ENCODE measurements at places on chromosomes 5 and 9.

DNA sequence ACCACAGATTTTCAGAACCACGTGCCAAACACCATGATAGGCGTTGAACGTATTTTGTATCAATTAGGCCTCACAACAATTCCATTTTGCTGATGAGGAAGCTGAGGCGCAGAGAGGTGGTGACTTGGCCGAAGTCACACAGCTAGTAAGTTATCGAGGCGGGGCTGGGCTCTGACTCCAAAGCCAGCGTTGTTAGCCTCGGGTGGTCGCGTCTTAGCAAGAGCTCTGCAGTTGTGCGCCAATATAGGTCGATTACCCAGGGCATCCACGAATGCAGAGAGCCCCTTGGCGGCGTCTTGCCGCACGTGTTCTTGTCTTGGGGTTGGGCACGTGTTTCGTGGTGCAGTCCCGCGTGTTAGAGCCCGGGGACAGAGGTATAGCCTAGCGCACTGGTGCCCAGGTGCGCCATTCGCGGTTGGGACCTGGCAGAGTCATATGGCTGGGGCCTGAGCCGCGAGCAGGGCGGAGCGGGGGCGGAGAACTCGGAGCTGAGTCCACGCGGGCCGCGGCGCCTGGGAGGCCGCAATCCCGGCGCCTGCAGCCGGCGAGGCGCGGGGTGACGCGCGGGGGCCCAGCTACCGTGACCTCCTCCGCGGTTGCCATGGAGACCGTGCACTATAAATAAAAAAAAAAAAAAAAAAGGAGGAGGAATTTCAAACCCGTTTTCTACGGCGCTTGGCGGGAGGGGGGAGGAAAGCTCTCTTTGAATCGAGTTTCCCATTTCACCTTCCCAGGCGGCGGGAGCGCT, 62.3 kb downstream of the CXXC5 start:
- peak; percentile 86 for DNase-seq

GRCh38 chr9:130265431-130266235, at the start of gene HMCN2:
Gene HMCN2, plus strand, starts transcription at chr9:130265760. Its CDS starts 119 bp downstream, at chr9:130265879.
- DNase-seq = no peak

- DNase-seq = no peak
Observed at GRCh38 chr9:92589923-92590322, 54.1 kb upstream of the ECM2 start.

DNA sequence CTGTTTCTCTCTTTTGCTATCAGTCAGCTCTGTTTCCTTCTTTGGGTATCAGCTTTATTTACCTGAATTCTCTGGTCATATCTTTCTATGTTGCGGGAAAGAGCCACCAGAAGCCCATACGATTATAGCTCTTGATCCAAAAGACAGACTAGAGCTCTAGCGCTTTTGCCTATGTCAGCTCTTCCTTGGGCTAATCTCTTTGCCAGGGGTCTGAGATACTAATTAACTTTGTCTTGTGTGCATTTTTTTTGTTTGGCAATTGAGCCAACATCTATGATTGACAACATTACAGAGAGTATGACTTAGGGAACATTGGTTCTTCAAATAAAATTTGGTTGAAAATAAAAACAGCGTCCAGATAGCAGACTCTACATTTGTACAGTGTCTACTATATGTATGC, 603.0 kb downstream of the KCTD16 start:
- DNase-seq = no peak

DNA sequence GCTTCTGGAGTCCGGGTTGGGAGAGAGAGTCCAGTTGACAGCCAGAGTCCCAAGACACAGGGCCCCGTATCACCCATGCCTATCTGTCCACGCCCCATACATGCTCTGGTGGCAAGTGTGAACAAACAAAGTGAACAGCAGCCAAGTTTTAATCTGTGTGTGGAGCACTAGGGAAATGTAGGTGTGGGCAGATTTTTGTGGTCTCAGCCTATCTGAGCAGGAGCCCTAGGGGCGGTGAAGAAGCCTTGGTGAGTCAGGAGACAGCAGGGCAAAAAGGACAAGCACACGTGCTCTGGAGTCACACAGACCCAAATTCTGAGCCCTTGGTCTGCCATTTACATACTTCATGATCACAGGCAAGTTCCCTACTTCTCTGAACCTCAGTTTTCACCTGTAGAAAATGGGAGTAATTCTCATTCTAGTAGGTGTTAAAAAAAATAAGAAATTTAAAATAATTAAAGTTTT, 23.2 kb downstream of the EGR1 start:
- no peak for DNase-seq

DNA sequence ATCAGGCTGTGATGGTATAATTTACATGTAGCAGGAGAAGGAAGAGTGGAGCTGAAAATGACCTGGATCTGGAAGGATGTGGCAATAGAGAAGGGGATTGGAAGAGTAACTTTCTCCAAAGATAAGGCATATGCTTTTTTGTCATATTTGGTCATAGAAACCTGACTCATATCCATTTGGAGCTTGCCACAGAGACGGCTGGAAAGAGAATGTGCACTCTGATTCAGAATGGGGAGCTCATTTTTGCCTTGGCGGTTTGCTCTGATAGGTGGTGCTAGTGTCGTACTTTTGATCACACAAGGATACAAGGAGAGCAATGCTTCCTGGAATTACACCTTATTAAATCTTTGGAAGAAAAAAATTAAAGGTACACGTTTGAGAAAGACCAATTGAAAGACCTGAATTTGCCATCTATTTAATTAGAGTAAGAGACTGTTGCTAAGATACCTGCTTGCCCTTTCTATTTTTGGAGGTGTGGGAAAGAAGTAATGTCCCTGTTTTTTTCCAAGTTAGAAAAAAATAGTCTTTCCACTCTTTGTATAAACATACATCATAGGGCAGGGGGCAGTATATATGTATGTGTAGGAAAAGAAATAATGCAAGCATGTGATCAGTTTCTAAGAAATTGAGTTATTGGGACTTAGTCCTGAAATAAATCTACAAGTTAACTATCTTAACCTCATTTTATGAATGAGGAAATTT, 5.4 kb downstream of the LSM11 start:
- no peak for DNase-seq

DNA sequence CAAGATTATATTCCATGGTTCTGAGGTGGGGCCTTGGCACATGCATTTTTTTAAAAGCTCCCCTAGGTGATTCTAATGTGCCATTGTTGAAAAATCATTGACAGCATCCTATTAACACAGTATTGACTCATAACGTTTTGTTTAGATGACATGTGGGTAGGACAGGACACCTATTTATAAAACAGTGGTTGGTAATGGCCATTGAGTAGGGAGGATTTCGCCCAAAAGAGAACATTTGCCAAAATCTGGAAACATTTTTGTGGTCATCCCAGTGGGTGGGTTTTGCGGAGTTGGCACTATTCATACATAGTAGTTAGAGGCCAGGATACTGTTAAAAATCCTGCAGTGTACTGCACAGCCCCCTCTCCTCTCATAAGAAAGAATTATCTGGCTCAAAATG, 6.4 kb upstream of the CHD1 start:
- DNase-seq = no peak

DNA sequence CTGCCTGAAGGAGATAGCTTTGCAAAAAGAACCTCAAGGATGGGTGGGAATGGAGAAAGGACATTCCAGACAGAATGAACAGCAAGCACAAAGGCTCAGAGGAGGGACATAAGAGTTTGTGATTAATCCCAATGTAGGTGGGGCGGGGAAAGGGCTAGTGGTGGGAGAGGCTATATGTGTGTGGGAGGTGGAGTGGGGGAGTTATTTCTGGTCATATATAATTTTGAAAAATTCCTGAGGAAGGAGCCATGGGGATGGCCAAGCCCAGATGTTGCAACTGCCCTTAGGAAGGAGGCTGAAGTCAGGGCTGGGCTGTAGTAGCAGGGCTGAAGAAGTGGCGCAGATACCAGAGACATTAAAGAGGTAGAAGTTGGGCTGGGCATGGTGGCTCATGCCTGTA, 13.4 kb upstream of the CCL27 start:
- no peak for DNase-seq

DNA sequence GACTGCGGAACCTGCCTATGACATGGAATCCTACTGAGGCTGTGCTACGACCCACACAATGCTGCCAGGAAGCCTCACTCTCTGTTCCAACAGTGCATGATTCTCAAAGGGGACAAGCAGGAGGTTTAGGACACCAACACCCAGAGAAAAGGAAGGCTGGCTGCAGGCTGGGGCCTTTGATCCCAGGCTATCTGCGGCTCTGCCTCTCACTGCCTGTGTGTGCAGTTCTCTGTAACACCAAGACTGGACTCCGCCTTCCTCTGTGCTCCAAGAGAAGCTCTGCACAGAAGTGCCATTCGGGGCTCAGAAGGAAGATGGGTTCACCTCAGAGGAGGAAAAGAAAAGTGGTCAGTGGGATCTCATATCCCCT, 20.5 kb downstream of the ANKH start:
- DNase-seq = no peak

DNA sequence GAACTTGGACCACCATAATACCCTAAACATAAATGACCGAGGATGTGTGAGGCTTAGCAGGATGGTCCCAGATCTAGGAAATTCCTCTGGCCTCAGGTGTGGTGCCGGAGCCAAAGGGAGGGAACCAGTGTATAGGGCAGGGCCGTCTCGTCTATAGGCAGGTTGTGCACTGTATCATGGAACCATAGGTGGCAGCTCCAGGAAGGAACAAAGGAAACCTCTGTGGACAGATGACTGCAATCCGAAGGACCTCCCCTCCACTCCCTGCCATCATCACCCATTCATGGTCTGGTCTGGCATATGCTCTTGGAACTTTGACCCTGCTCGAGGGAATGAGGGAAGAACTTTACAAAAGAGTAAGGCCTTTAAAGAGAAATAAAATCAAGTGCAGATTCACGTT, 2.9 kb upstream of the MACIR start:
- no peak for DNase-seq

GRCh38 chr5:121108725-121109124, 644.6 kb downstream of the PRR16 start:
- no peak for DNase-seq

GRCh38 chr5:37165761-37166160, 83.4 kb downstream of the CPLANE1 start:
- DNase-seq = no peak

- no peak for DNase-seq
Observed at GRCh38 chr5:60563696-60564324, 136.2 kb downstream of the DEPDC1B start.

GRCh38 chr5:148805326-148806290, 20.8 kb upstream of the ADRB2 start:
- no peak for DNase-seq

GRCh38 chr5:95448789-95449188, 57.6 kb downstream of the FAM81B start:
- DNase-seq = no peak

Measured in CD8-positive, alpha-beta memory T cell (primary cell).